Activated CD4-positive, alpha-beta T cell treated with anti-CD3 and anti-CD28 coated beads, Interleukin-2, amount 50 U/mL, for 48 hours (primary cell): ENCODE measurements at places on chromosomes 2 and 18.

- DNase-seq = no peak
Observed at GRCh38 chr2:8441371-8441770, 240.5 kb upstream of the ID2 start.

DNA sequence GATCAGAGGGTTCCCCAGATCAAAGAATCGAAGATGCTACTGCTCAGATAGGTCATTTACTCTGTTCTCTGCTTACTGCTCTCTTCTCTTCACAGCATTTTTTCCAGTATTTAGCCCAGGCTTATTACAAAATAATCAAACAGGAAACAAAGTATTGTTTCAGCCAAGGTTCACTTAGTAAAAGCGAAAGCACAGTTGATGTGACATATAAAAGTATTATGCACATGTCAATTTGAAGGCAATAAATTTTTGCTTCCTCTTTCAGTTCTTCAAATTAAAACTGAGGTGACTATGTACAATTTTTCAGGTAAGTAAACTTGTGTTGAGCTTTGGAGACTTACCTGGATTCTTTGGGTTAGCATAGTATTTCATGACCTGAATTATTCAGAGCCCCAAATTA, 262.8 kb upstream of the CHST9 start:
- no peak for DNase-seq

GRCh38 chr2:146481629-146482028, 1363.2 kb upstream of the ACVR2A start:
- DNase-seq = no peak

GRCh38 chr18:38941711-38942561, 1376.3 kb upstream of the CELF4 start:
- DNase-seq = no peak

- DNase-seq = no peak
Observed at GRCh38 chr2:162368494-162368893, 24.6 kb downstream of the GCA start.

DNA sequence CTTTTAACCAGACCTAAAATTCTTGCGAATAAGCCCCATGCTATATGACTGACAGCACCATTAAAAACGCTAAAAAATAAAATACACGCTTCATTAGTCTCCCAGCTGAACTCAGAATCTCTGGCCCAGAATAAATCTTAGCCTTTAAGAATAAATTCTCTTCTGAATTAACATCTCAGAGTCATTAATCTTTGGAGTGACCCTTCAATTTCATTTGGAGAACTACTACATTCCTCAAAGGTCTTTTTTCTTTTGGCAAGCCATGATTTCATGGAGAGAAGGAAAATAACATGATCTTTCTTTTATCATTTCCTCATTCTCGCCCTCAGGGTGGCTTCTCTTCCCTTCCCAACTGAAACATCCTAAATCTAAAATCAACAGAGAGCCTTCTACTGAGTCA, 259.0 kb downstream of the AFF3 start:
- DNase-seq = no peak

DNA sequence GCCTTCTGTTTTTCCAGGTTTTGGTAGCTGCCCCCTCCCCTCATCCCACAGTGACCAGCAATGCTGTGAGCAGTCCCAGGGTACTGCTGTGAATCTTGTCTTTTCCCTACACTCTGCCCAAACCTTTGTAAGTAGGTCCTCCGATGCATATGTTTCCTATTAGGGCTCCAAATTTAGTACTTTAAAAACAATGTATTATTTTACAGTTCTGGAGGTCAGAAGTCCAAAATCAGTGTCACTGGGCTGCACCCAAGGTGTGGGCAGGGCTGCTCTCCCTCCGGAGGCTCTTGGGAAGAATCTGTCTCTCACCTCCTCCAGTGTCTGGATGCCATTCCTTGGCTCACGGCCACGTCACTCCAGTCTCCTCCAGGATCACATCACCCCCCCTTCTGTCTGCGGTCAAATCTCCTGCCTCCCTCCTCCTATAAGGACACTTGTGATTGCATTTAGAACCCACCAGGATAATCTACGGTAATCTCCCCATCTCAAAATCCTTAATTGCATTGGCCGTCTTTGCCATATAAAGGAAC, 208.5 kb downstream of the SH3BP4 start:
- DNase-seq = no peak

DNA sequence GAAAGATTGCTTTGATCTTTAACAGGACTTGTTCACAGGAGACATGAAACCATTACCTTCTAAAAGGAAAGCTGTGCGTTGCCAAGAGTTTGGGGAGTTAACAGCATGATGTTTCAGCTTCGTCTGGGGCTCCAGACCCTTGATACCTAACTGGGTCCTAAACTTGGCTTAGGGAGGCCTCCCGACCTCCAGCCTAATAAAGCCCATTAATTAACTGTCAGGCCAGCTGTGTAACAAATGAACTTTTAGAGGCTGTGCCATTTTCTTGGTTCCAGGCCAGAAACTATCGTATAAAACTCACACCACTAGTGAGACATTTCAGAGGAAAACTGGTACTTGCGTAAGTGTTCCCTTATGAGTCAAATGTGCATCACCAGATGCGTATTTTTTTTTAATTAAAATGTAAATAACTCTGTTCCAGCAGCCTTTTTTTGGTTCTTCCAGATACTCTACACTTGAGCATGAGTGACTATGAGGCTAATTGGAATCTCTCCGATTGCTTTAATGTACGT, 236.5 kb downstream of the BCL2 start:
- no peak for DNase-seq

- no peak for DNase-seq
Observed at GRCh38 chr2:174858745-174859144, 94.5 kb upstream of the CHRNA1 start.

GRCh38 chr18:73626221-73626620, 521.4 kb downstream of the FBXO15 start:
- DNase-seq = no peak

DNA sequence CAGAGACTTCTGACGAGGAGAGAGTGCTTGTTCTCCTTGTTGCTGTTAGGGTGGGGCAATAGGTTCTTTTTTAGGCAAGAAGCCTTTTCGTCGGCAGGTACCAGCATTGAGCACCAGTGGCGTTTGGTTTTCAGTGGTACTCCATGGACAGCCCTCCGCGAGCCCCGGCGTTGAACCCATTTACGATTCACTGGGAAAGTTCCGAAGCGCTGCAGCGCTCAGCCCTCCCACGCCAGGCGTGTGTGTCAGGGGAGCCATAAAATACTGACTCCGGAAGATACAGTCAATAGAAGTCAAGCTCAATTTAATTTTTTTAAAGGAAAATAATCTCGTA, 494 bp upstream of the ROCK1 start:
- DNase-seq = no peak

DNA sequence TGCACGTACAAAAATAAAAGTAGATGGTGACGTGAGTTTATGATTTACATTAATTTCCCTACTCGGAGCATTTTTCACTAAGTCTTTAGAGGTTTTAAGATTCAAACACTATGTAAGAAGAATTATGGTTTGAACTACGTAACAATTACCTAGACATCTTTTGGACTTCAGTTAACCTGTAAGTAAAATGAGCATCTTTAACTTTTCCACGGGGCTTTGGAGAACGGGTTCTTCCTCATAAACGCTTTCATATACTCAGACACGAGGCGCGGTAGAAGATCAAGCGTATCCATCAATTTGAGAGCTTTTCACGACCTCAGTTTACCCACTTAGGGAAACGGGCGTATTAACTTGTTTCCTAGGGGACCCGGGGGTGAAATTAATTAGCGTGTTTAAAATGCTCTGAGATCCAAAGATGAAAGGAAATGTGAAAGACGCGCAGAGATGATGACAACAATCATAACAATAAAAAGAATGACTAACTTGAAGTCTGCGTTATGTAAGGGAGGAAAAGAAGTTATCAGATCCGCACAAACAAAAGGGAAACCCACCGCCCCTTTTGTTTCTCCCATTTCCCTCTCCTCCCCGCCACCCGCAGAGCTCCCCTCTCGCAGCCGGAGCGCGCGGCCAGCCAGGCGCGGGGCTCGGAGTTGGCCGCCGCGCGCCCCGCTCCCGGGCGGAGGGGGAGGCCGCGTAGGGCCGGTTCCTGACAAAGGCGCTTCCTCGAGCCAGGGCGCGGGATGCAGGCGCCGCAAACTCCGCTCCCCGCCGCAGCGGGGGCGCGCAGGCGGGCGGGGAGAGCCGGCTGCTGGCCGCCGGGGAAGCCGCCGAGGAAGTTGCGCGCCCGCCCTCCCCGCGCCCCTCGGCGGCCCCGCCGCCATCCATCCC, 807 bp downstream of the PELI1 start:
- DNase-seq = peak; percentile 36

- no peak for DNase-seq
Observed at GRCh38 chr2:240328526-240328925, 106.9 kb upstream of the GPC1 start.

DNA sequence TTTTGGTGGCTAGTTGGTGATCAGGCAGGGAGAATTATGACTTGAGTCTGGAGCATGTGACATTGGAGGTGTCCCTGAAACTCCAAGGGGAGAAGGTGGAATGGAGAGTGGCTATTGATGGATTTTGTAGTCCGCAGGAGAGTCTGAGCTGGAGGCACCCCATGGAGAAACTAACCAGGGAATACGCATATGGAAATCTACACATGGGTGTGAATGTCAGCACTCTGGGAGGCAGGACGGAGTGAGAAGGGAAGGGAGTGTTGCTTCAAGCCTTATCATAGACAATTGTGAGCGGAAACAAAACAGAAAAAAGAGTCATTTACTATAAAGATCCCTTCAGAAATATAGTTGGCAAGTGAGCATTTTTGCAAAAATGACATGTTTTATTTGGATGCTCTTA, 667 bp upstream of the SCYGR4 start:
- DNase-seq = no peak

GRCh38 chr2:113857464-113857863, 32.4 kb upstream of the ACTR3 start:
- DNase-seq = no peak

DNA sequence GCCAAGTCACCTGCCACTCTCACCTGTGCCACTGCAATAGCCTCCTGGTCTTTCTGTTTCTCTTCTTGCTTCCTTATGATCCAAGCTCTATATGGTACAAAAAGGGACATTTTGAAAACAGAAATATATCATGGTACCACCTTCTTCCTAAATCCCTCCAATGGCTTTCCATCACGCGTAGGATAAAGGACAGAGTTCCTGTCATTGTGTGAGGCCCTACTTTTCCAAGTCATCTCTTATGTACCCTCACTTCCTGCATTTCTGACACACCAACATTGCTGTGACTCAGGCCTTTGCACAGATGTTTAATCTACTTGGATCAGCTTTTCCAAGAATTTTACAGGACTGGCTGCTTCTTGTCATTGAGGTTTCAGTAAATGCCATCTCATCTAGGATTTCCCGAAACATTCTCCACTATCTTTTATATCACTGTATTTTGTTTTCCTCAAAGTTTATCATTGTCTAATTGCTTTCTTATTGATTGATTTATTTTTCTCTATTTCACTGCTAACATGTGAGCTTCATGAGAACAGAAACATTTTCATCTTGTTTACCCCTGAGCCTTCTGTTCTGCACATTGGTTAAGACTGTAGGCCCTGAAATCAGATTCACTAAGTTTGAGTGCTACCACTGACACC, 426.1 kb upstream of the FANCL start:
- no peak for DNase-seq

- DNase-seq = no peak
Observed at GRCh38 chr2:101524806-101525430, 50.0 kb upstream of the RFX8 start.
